ENCODE measurements at places on chromosomes 1 and 21.

GRCh38 chr1:93349231-93350135 lies 3.8 kb downstream of the DR1 start:
- no peak for DNase-seq

DNA sequence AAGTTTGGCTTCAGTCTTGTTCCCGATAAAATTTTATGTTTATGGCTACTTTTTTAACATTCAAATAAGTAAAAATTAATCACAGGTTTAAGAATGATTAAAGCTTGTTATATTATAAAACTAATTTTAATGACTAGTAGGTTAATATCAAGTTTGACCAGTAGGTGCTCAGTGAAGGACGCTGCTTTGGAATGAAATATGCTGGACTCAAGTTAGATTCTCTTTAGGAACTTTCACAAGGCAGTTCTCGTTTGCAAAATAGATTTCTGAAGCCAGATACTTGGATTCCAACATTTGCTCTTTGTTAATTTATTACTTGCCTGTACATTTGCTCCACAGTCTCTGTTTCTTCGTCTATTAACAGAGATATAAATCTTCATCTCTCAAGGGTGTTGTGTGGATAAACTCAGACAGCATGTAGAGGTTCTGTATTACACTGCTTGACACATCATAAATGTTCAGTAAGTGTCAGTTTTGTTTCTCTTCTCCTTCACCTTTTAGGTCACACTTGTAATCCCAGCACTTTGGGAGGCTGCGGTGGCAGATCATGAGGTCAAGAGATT lies 432.8 kb upstream of the CHRM3 start:
- no peak for DNase-seq

DNA sequence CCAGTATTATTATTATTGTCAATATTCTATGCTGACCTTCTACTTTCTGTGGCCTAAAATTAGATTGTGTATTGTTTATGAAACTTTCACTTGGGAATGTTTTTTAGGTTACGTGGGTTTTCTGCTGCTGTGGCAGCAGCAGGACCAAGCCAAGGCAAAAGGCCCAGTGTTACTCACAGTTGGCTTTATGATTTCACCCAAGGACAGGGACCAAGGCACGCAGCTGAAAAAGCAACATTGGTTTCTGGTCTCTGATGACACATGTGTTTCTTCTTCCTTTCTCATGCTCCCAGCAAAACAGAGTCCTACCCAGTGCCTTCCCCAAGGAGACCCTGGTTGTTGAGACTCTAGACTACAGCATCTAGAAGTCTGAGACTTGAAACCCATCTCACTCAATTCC lies 413.7 kb downstream of the SETD4 start:
- DNase-seq, result no peak

DNA sequence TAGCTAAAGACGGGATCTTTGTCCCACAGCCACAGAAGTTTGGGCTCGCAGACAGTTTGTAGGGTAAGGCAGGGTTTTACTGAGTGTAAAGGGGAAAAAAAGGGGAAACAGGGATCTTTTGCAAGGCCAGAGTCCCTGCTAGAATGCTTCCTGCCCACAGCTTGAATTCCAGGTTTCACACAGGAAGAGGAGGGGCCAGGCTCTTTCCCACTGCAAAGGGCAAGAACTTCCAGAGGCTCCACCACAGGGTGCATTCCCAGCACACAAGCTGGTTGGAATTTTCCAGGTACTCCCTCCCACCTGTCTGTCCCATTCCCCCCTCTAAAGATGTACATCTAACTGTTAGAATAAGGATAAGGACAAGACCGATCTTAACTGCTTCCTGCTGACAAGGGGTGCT lies 1126.9 kb downstream of the KCNT2 start:
- no peak for DNase-seq

Measured in central memory CD4-positive, alpha-beta T cell (primary cell).